Mammary epithelial cell (primary cell): ENCODE measurements at places on chromosomes 13 and 19. TPM values are rescaled to one million over a fixed set of nuclear protein-coding genes. Genes with fewer than 3 reads are reported as not detected.

The C2CD4C gene
- 0.40 and 1.8 TPM in 2 replicates for total RNA-seq

The MYO16 gene
- total RNA-seq: 0.33 TPM

The KIR2DL4 gene
- total RNA-seq: not detected

The HIPK4 gene
- total RNA-seq: 0.33 TPM

The RFPL4AL1 gene
- not detected for total RNA-seq

The OVOL3 gene
- total RNA-seq: not detected in 2 replicates

The MAP4K1 gene
- total RNA-seq: not detected

The CRYL1 gene
- total RNA-seq: 17.0 and 18.9 TPM in 2 replicates

The CLC gene
- not detected for total RNA-seq

The PPFIA3 gene
- 3.8 and 5.4 TPM in 2 replicates for total RNA-seq

The EEF1AKMT1 gene
- total RNA-seq: 7.2 and 7.8 TPM in 2 replicates

The YJEFN3 gene
- 0.17 TPM for total RNA-seq

The USE1 gene
- 24.0 TPM for total RNA-seq

The SIN3B gene
- total RNA-seq: 35.5 TPM

The ZNF574 gene
- 14.2 and 16.8 TPM in 2 replicates for total RNA-seq

The DLL3 gene
- total RNA-seq: 0.33 TPM

DNA sequence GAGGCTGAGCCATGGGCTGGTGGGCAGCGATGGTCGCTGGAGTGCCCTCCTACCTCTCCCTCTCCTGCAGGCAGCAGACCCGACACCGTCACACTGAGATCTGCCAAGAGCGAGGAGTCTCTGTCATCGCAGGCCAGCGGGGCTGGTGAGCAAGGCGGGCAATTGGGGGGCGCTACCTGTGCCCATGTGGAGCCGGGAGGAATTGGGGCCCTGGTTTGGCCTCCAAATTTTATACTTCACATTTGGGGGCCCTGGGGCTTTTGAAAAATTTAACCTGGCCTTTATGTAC, 9.9 kb downstream of the ARHGAP33 start:
- no peak for DNase-seq

- no peak for DNase-seq
Observed at GRCh38 chr19:6947745-6948144, 60.4 kb downstream of the ADGRE1 start.

- DNase-seq: no peak
Observed at GRCh38 chr13:76887076-76887563, 915 bp upstream of the KCTD12 start.

GRCh38 chr13:109547942-109548341, 238.4 kb downstream of the IRS2 start:
- no peak for DNase-seq

DNA sequence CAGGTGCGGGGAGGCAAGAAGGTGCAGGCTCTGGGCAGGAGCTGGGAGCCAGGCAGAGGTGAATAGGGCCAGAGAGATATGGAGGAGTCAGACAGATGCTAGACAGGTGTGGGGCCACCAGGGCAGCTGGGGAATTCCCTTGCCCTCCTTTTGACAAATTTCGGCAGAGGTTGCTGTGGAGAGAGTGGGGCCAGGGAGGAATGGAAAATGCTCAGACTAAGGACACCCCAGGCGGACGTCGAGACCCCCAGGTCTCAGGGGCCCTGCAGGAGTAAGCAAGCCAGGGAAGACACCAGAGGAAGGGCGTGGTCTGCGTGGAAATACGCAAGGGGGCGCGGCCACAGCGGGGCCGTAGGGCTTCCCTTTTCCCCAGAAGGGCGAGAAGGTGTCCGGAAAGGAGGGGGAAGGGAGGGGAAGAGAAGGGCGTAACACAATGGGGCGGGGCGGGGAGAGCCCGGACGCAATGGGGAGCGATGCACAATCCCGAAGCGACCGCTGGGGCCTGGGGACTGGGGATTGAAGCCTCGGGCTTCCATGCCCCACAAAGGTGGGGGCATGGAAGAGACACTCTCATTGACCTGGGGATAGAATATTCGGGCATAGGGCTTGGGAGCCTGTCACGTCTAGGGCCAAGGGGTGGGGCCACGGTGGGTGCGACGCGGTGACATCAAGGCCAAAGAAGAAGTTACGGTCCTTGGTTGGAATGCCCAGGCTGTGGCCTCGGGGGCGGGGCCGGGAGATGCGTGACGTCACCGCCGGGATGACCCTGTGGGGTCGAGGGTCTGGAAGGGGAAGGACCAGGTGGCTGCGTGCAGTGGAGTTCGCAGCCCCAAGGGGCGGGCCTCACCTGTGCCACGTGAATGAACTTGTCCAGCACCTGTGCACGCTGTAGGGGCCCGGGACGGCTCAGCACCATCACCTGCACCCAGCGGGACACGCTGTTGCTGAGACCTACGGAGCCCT, 8.2 kb downstream of the RASGRP4 start:
- DNase-seq: peak; percentile 11

GRCh38 chr13:110027470-110028240, 241.3 kb upstream of the IRS2 start:
- DNase-seq: no peak

GRCh38 chr19:50322931-50323781, 6.0 kb downstream of the KCNC3 start:
- DNase-seq: no peak

- peak; percentile 6 for DNase-seq
Observed at GRCh38 chr19:16628984-16629691, 1.1 kb upstream of the MED26 start.

GRCh38 chr13:49608651-49609331, 19.5 kb upstream of the ARL11 start:
- DNase-seq: no peak

DNA sequence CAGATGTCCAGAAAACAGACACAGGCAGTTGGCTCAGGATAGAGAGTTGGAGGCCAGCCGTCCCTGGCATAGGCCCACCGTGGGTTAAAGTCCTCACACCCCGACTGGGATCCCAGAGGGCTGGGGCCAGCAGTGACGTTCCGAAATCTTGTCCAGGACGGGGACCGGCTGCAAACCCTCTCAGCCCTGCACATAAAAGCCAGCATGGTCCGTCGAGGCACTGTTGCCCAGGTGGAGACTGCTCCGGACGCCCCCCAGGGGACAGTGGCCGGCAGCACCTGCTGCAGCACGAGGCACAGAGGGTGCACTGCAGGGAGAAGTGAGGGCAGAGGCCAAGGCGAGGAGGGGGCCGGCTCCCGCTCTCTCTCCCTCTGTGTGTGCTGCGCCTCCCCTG, 4.3 kb upstream of the IFNL2 start:
- no peak for DNase-seq

DNA sequence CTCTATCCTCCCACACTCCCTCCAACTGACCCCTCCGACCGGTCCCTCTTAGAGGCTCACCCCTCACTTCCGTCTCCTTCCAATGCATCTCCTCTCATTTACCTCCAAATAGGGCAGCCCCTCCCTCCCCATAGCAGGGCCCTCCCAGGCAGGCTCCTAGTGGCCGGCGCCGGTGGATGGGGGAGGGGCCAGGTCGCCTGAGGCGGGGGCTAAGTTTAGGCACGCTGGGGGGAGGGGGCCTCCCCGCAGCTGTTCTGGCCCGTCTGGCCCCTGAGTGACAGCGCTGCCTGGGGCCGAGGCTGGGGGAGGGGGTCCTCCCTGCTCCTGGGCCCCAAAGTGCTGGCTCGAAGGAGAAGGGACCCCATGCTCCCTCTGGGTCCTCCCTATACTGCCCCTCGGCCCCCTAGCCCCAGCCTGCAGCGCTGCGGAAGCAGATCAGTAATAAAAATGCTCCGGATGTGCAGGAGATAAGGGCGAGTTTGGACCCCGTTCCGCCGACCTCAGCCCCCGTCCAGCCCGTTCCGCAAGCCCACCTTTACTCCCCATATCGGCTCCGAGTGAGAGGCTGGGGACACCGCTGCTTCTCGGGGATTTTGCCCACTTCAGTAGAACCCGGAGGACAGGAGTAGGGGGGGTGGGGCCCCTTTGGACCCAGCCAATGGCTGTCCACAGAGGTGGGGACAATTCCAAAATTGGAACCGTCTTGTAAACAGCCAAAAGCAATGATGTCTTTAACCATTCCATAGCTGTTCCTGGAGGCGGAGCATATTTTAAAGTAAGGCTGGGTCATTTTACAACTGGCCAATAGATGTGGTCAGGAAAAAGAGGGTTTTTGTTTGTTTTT, 4.0 kb downstream of the RTN2 start:
- no peak for DNase-seq

GRCh38 chr13:40076765-40077362, 421.4 kb downstream of the COG6 start:
- DNase-seq: peak; percentile 53

DNA sequence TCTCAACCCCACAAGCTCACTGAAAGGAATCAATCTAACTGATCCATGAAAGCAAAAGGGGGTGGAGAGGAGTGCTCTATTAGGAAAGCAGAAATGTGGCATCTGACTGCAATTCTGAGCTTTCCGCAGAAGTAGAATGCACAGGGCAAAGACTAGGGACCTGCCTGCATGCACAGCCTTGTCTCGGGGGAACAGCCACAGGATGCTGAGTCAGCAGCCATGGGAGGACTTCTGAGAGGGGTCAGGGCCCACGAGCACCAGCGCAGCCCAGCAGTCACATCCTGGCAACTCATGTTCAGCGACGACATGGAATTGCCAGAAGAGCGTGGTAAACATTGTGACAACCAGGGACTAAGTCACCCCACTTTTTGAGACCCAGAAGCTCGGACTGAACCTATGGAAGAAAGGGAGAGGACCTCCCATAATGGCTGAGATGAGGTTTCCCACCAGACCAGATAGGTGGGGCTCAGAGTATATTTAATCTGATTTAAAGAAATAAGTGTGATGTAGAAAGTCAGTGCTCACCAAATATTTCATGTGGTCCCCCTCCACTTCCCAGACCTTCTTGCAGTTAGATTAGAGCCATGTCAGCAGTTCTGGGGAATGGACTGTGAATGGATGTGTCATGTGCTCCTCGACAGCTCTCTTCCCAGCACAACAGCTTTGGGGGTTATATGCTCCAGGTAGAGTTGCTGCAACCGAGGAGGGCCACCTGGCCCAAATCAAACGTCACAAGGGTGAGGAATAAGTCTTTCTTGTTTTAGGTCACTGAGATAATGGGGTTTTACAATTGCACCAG, 32.6 kb downstream of the STOML3 start:
- no peak for DNase-seq

DNA sequence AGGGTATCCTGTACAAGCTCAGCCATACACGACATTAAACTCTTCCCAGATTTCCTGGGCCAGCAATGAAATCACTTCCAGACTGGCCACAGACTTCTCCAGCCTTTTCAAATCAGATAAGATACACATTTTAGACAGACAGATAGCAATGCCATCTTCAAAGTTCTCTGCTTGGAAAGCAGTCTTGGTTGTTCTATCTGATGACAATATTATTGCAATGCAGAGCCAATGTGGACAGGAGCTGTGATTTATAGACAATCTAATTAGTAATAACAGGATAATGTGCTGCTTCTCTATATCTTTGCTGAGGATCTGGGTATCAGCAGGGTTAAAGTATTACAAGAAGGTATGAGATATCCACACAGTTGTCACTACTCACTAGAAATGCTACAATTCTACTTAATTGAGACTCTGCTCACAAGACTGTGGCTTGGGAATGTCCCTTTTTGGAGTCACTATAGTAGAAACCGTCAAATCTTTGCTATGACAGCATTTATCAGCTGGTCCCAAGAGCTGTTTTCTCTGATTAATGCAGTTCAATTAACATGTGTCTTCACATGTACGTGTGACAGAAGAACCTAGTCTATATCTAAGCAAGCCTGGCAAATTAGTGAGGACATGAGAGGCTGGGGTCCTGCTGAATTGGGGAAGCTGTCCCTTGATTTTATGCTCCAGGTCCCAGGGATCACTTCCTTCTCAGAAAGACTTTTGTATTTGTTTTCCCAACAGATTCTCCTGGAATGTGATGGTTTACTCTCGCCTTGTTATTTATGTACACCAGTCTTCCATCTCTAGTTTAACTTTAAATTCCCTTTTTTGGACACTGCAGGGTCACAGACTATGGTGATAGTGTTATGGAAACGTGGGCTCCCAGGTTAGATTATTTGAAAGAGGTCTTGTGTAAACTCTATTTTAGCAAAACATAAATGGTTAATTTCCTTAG, 68.8 kb downstream of the COL4A1 start:
- DNase-seq: no peak

DNA sequence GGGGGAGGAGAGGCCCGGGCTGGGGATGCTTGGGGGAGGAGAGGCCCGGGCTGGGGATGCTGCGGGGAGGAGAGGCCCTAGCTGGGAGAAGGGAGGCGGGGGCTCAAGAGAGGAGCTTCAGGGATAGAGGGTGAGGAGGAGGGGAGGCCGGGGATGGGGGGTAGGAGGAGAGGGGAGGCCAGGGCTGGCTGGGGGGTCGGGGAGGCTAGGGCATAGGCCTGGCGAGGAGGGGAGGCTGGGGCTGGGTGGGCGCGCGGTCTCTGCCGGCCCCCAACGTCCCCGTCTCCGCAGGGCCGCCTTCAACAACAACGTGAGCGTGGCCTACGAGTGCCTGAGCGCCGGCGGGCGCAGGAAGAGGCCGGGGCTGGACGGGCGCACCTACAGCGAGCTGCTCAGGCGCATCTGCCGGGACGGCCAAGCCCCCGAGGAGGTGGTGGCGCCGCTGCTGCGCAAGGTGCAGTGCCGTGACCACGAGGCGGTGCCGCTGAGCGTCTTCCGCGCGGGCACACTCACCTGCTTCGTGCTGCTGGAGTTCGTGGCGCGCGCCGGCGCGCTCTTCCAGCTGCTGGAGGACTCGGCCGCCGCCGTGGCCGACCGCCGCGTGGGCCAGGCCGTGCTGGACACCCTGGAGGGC, 11.4 kb downstream of the TPGS1 start:
- no peak for DNase-seq

- no peak for DNase-seq
Observed at GRCh38 chr13:70755456-70755855, 647.2 kb upstream of the KLHL1 start.

- DNase-seq: no peak
Observed at GRCh38 chr13:97316390-97316789, 94.3 kb downstream of the MBNL2 start.

DNA sequence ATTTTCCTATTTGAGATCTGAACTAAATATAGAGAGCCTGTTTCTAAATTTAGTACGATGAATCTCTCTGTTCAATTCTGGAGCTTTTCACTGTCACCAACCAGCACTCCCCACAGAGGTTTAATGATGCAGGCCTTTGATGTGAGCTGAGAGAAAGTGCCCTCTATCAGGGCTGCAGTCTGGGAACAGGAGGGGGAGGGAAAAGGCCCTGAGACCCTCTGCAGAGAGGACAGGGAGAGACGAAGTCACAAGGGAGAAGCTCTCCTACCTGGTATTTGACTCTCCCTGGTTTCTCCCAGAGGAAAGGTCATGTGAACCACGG, 206.8 kb upstream of the SOX1 start:
- DNase-seq: no peak

DNA sequence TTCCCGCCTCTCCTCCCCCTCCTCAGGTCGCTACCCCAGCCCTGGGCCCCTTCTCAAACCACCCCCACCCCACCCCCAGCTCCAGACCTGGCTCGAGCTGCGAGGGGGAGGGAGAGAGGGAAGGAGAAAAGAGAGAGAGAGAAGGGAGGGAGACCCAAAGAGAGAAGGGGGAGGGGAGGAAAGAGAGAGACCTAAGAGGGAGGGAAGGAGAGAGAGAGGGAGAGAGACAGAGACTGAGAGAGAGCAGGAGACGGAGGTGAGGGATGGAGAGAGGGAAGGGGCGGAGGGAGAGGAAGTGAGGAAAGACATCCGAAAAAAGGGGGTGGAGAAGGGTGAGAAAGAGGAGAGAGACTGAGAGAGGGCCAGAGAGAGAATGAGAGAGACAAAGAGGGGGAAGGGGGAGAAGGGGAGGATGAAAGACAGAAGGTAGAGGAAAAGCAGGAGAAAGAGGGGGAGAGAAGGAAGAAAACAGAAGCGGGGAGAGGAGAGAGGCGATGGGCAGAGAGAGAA, 2.0 kb upstream of the SPACA6 start:
- no peak for DNase-seq

GRCh38 chr13:20610006-20610405, 43.0 kb downstream of the IFT88 start:
- no peak for DNase-seq

- DNase-seq: peak; percentile 63
Observed at GRCh38 chr19:53977429-53977990, 13.9 kb upstream of the CACNG6 start.
